ENCODE measurements at places on chromosomes 11 and 22. TPM values are rescaled to one million over a fixed set of nuclear protein-coding genes. Genes with fewer than 3 reads are reported as not detected.

CRYBA4 gene
- not detected for total RNA-seq

C11orf42 gene
- not detected for total RNA-seq

MMP27 gene
- not detected for total RNA-seq

PKDREJ gene
- under 0.01 TPM for total RNA-seq

TSPAN18 gene
- total RNA-seq: 21.9 TPM

PCF11 gene
- total RNA-seq: 100 TPM

KDM4D gene
- 0.94 TPM for total RNA-seq

TUBGCP6 gene
- 83.9 TPM for total RNA-seq

BEST1 gene
- 1.9 TPM for total RNA-seq

WNT7B gene
- 9.1 TPM for total RNA-seq

VPS26B gene
- 119 TPM for total RNA-seq

EP300 gene
- 164 TPM for total RNA-seq

EIF3D gene
- 179 TPM for total RNA-seq

MAPK8IP1 gene
- total RNA-seq: 75.7 TPM

DSCAML1 gene
- total RNA-seq: 30.7 TPM

HOATZ gene
- 1.3 TPM for total RNA-seq

HORMAD2 gene
- total RNA-seq: not detected

PAAF1 gene
- total RNA-seq: 19.1 TPM

IL17REL gene
- total RNA-seq: 0.31 TPM

KCNE3 gene
- total RNA-seq: 0.94 TPM

NRXN2 gene
- 315 TPM for total RNA-seq

PDGFD gene
- total RNA-seq: 13.1 TPM

SERHL2 gene
- total RNA-seq: 5.3 TPM

DGAT2 gene
- 2.8 TPM for total RNA-seq

UBE2L3 gene
- 30.0 TPM for total RNA-seq

CHRNA10 gene
- 2.8 TPM for total RNA-seq

GAB4 gene
- not detected for total RNA-seq

MMP3 gene
- total RNA-seq: not detected

YPEL4 gene
- 5.6 TPM for total RNA-seq

TPBGL gene
- total RNA-seq: not detected

MAPK8IP2 gene
- 70.4 TPM for total RNA-seq

PLAAT5 gene
- 1.9 TPM for total RNA-seq

LAYN gene
- total RNA-seq: 3.1 TPM

OR51E2 gene
- not detected for total RNA-seq

ANKK1 gene
- total RNA-seq: not detected

CTNND1 gene
- 201 TPM for total RNA-seq

CDC45 gene
- 6.6 TPM for total RNA-seq

ROBO4 gene
- total RNA-seq: 3.1 TPM

SCUBE2 gene
- total RNA-seq: 7.2 TPM

MUC2 gene
- total RNA-seq: not detected

C11orf21 gene
- not detected for total RNA-seq

ANGPTL5 gene
- 0.31 TPM for total RNA-seq

APOL6 gene
- total RNA-seq: 0.63 TPM

PATE2 gene
- total RNA-seq: 1.9 TPM

MYO7A gene
- 1.6 TPM for total RNA-seq

L3MBTL2 gene
- 26.3 TPM for total RNA-seq
